Activated naive CD4-positive, alpha-beta T cell treated with anti-CD3 and anti-CD28 coated beads for 36 hours (primary cell): ENCODE measurements at places on chromosomes 4 and X. TPM values are rescaled to one million over a fixed set of nuclear protein-coding genes. Genes with fewer than 3 reads are reported as not detected.
A peak's percentile ranks its signal among the peaks of the same experiment; 100 is the strongest.

DNA sequence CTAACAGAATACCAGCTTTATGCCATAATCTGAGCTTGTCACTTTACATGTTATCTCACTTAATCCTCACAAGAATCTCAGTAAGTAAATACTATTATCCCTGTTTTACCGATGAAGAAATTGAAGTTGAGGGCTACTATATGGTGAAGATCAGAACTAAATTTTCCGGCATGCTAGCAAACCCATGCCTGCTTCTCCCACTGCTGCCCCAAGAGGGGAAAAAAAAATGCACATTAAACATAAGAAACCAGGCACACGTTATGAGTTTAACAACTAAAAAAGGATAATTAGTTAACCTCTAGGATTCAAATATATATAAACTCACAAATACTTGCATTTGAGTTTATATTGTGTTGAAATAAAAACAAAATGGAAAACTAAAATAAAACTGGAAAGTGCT, 10.8 kb downstream of the SLC10A7 start:
- no peak overlapping the region for H3K4me3 ChIP-seq
- peaks cover 36% of the 10 kb centered on the region for H3K36me3 ChIP-seq
- H3K4me1 ChIP-seq, result peaks cover 8% of the 10 kb centered on the region
- no peak overlapping the region for H3K27ac ChIP-seq
- DNase-seq, result no peak

DNA sequence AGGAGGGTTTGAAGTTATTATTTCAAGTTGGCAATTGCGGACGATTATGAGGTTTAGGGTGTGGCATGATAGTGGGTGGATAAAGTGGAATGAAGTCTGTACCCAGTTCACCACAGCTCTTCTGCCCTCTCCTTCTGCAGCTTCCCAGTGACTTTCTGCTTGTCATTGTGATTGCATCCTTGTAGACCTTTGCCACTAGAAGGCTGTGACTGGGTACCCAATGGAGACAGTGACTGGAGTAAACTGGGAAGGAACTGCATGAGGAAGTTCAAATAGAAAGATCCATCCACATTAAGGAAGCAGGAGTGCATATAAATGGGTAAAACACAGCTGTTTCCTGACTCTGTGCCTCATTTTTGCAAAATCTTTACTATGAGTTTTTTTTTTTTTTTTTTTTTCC, 53.5 kb upstream of the SPANXN3 start:
- DNase-seq, result no peak
- H3K36me3 ChIP-seq, result no peaks in the 10 kb centered on the region
- H3K27ac ChIP-seq, result no peak overlapping the region
- no peaks in the 10 kb centered on the region for H3K27me3 ChIP-seq

DNA sequence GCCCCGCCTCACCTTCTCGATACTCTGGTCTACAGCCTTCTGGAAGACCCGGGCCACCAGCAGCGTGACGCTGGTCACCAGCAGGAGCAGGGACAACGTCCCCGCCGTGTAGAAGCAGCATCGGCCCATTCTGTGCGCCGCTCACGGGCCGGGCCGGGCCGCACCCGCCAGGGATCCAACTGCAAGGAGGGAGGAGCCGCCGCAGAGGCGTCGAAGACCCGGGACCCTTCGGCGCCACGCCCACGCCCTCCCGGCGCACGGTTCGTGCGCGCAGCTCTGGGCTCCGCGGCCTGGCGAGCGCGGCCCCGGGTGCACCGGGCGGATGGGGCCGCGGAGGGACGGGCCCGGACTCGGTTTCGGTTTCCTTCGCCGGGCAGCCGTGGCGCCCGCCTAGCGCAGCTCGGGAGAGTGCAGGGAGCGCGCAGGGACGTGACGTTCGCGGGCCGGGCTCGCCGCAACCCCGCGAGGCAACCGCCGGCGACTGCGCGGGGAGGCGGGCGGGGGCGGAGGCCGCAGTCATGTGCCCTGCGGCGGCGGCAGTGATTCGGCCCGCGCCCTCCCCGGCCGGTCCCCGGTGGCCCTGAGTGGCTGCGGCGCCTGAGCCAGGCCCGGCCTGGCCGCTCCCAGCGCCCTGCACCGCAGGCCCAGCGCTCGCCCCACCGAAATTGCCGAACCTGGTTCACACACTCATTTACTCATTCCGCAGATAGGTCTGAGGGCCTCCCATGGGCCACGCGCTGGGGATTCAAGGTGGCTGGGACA, at the start of gene SCARB2:
Gene SCARB2 (minus strand): TSS at position 410 of the 762 bp plus-strand sequence. CDS start 281 bp downstream, at position 129.
- no peaks in the 10 kb centered on the region for H3K27me3 ChIP-seq
- peak; percentile 76 for DNase-seq
- no peaks in the 10 kb centered on the region for H3K36me3 ChIP-seq
- H3K27ac ChIP-seq, result peak within 1 kb of the TSS; percentile 74
- peaks cover 31% of the 10 kb centered on the region for H3K4me1 ChIP-seq

- peak; percentile 79 for DNase-seq
- no peaks in the 10 kb centered on the region for H3K36me3 ChIP-seq
Observed at GRCh38 chr4:80202190-80202711, 4.9 kb downstream of the PRDM8 start.

GRCh38 chrX:19874391-19875049, 12.9 kb downstream of the SH3KBP1 start:
- peaks cover 3% of the 10 kb centered on the region for H3K36me3 ChIP-seq
- no peak overlapping the region for H3K4me3 ChIP-seq
- no peak for DNase-seq
- peaks cover 50% of the 10 kb centered on the region for H3K4me1 ChIP-seq
- H3K27ac ChIP-seq, result peak overlapping the region; percentile 19

GRCh38 chr4:166315721-166316467, 442.9 kb downstream of the TLL1 start:
- no peak for DNase-seq
- H3K27ac ChIP-seq, result no peak overlapping the region
- H3K27me3 ChIP-seq, result no peaks in the 10 kb centered on the region
- no peaks in the 10 kb centered on the region for H3K36me3 ChIP-seq
- H3K4me3 ChIP-seq, result no peak overlapping the region

- H3K27ac ChIP-seq, result no peak overlapping the region
- peaks cover 11% of the 10 kb centered on the region for H3K4me1 ChIP-seq
- peaks cover 4% of the 10 kb centered on the region for H3K36me3 ChIP-seq
Observed at GRCh38 chrX:40952855-40953254, 132.4 kb upstream of the USP9X start.

DNA sequence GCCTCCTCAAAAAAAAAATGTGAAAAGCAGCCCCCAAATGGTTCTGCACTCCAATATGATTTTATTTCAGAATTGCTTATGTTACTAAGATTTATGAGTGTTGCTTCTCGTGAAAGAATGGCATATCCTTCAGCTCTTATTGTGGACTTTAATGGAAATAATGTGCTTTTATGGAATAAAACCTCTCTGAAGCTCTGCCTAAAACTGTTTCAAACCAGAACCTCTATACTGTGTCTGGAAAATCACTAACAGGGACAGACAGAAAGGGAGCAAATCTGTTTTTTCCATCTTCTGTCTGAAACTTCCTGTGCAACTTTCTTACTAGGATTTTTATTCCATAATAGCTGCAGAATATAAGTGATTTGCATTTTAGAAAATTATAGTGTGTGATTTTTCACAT, 493.1 kb downstream of the ANKRD50 start:
- DNase-seq, result no peak
- H3K27me3 ChIP-seq, result no peaks in the 10 kb centered on the region
- H3K36me3 ChIP-seq, result no peaks in the 10 kb centered on the region
- no peaks in the 10 kb centered on the region for H3K4me1 ChIP-seq
- no peak overlapping the region for H3K27ac ChIP-seq

DNA sequence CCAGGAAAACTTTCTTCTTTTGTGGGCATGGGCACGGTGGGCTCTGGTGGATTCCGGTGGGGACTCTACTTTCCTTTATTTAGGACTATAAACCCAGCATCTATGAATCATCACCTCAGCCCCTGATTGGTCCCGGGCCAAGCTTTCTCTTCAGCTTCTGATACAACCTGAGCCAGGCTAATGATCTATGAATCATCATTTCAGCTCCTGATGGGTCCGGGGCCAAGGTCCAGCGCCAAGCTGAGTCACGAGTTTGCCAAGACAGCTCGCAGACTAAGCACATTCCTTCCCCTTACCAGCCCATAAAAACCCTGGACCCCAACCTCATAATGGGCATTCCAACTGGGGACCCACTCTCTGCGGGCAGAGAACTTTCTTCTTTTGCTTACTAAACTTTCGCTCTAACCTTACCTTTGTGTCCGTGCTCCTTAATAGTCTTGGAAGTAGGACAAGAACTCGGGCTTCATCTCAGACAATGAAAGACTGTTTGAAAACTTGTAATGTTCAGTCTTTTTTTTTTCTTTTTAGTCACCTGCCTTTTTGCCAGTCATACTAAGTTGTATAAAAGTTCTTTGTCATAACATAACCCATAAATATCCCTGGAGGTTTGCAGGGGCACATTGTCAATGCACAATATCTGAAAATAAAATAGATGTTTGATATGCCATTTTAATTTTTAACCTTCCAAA, 904.9 kb upstream of the EPHA5 start:
- H3K27ac ChIP-seq, result no peak overlapping the region
- DNase-seq, result no peak
- H3K4me3 ChIP-seq, result no peak overlapping the region
- no peaks in the 10 kb centered on the region for H3K4me1 ChIP-seq

DNA sequence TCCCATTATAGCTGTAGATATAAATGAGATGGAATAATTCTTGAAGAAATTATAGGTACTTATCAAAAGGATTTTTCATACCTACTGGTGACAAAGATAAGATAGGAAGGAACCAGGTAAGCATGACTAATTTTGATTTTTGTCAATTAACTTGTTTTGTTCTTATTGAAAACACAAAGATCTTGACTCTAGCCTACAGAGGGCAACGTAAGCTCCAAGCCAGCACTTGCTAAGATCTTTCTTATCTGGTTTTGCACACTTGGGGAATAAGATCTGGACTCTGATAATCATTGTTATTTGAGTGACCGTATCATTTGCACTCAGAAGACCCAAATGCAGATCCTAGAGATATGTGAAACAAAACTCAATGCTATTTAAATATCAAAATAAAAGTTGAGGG, 223.4 kb downstream of the VEGFC start:
- no peak overlapping the region for H3K4me3 ChIP-seq
- H3K27me3 ChIP-seq, result no peaks in the 10 kb centered on the region
- H3K4me1 ChIP-seq, result no peaks in the 10 kb centered on the region
- DNase-seq, result no peak
- H3K36me3 ChIP-seq, result no peaks in the 10 kb centered on the region
- H3K27ac ChIP-seq, result no peak overlapping the region

DNA sequence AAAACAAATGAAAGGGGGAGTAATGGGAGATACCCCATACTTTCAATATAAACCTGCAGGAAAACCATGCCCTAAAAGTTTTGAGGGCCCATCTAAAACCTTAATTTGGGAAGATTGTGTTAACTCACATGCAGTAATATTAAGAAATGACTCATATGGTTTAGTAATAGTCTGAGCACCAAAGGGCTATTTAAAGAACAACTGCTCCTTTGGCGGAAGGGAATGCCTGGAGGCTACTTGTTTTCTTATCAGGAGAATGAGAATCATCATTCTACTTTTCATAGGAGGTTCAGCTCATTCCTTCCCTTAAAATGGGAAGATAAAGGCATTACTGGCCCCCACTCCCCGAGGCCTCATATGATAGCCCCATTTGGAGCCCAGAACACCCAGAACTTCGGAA, 47.6 kb downstream of the SPIN3 start:
- no peaks in the 10 kb centered on the region for H3K27me3 ChIP-seq
- H3K27ac ChIP-seq, result no peak overlapping the region
- no peaks in the 10 kb centered on the region for H3K4me1 ChIP-seq
- H3K4me3 ChIP-seq, result no peak overlapping the region

DNA sequence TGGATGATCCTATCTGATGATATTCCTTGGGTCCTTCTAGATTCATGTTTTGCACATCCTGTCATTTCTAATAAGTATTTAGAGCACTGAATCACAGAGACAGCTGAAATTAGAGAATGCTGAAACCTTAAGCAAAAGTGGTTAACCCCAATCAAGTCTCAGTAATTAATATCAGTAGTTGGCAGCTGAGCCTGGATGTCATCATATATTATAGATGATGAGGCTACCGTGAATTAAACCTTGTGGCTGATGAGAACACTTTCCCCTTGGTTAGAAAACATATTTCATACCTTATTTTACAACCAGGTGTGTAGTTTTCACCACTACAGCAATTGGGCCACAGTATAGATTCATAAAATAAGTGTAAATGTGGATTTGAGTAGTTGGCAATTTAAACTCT, 499.0 kb downstream of the PDGFC start:
- H3K4me1 ChIP-seq, result no peaks in the 10 kb centered on the region
- no peaks in the 10 kb centered on the region for H3K36me3 ChIP-seq
- H3K4me3 ChIP-seq, result no peak overlapping the region
- H3K27ac ChIP-seq, result no peak overlapping the region
- no peak for DNase-seq

Gene FAM9B
- not detected for total RNA-seq

Gene CXCL8
- total RNA-seq, result not detected

Gene MAGEA10
- not detected for total RNA-seq

Gene FGFRL1
- 7.6 TPM for total RNA-seq

Gene XG
- not detected for total RNA-seq

Gene HTR2C
- total RNA-seq, result not detected

Gene HPRT1
- total RNA-seq, result 111 TPM
